ENCODE measurements at places on chromosomes 11 and 22. TPM values are rescaled to one million over a fixed set of nuclear protein-coding genes. Genes with fewer than 3 reads are reported as not detected.

Gene GAS2L1
- 4.8 TPM for total RNA-seq

Gene OR5P2
- 7.9 TPM for total RNA-seq

Gene THRSP
- total RNA-seq = 0.48 TPM

Gene SLN
- total RNA-seq = 28.1 TPM

Gene HPX
- total RNA-seq = 1.1 TPM

Gene CRACR2B
- total RNA-seq = 5.9 TPM

Gene GNG3
- 0.37 TPM for total RNA-seq
